Naive thymus-derived CD4-positive, alpha-beta T cell (primary cell): ENCODE measurements at places on chromosomes 12 and 14. TPM values are rescaled to one million over a fixed set of nuclear protein-coding genes. Genes with fewer than 3 reads are reported as not detected.

Gene CAPS2
- polyA plus RNA-seq = 4.4 TPM

Gene PRPF40B
- polyA plus RNA-seq = 4.2 TPM

Gene ANO6
- polyA plus RNA-seq = 23.7 TPM

Gene SLC10A1
- polyA plus RNA-seq = not detected

Gene MANSC4
- not detected for polyA plus RNA-seq

Gene MIPOL1
- not detected for polyA plus RNA-seq

Gene PPM1H
- not detected for polyA plus RNA-seq

Gene ALDH2
- polyA plus RNA-seq = 0.89 TPM

DNA sequence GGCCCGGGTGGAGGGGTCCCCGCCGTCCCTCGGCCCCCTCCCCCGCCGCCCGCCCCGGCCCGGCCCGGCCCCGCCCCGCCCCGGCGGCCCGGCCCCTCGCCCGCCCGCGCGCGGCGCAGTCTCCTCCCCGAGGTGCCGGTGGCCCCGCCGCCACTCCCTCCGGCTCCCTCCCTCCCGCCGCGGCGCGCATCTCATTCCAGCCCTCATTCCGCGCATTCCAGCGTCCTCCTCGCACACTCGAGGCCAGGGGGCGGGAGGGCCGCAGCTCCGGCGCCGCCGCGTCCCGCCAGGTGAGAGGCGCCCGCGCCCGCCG, at the start of gene TEAD4:
Gene TEAD4, plus strand, starts transcription at position 206 of the 313 bp plus-strand sequence.
- H3K27ac ChIP-seq = no peak within 1 kb of the TSS
- no peaks in the 10 kb centered on the region for H3K36me3 ChIP-seq
- no peak for DNase-seq
- H3K4me1 ChIP-seq = no peaks in the 10 kb centered on the region

GRCh38 chr12:63805704-63806672, 26.3 kb downstream of the RXYLT1 start:
- no peaks in the 10 kb centered on the region for H3K27me3 ChIP-seq
- no peaks in the 10 kb centered on the region for H3K4me1 ChIP-seq
- no peak overlapping the region for H3K27ac ChIP-seq
- H3K36me3 ChIP-seq = peaks cover 6% of the 10 kb centered on the region
- no peak for DNase-seq

- H3K36me3 ChIP-seq = no peaks in the 10 kb centered on the region
- DNase-seq = no peak
- H3K4me1 ChIP-seq = no peaks in the 10 kb centered on the region
- no peak overlapping the region for H3K4me3 ChIP-seq
- H3K27ac ChIP-seq = no peak overlapping the region
These were observed 15.8 kb downstream of the C12orf43 start for GRCh38 chr12:121000530-121000929.

GRCh38 chr12:118448341-118448740, 72.0 kb downstream of the SUDS3 start:
- no peak for DNase-seq
- H3K4me1 ChIP-seq = no peaks in the 10 kb centered on the region
- H3K27me3 ChIP-seq = no peaks in the 10 kb centered on the region
- no peaks in the 10 kb centered on the region for H3K36me3 ChIP-seq
- no peak overlapping the region for H3K4me3 ChIP-seq
- H3K27ac ChIP-seq = no peak overlapping the region

GRCh38 chr14:30855345-30856037, 18.9 kb upstream of the COCH start:
- H3K4me1 ChIP-seq = no peaks in the 10 kb centered on the region
- no peak for DNase-seq
- H3K27ac ChIP-seq = no peak overlapping the region
- no peak overlapping the region for H3K4me3 ChIP-seq
- H3K36me3 ChIP-seq = no peaks in the 10 kb centered on the region
- H3K27me3 ChIP-seq = no peaks in the 10 kb centered on the region

DNA sequence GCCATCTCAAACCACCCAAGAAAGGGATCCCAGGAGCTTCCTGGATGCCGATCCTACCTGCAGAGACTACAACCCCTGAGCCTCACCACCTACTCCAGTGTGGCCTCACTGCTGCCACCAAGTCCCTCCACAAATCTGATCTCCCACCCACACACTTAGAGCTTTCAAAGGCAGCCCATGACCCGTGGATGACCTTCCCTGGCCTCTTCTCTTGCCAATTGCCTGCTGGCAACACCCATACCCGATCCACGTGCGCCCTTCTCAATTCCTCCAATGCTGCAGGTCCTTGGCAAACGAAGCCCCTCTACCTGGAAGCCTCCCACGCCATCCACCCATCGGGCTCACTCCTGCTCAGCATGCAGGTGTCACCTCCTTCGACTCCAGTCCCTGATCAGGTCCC, 30.7 kb downstream of the HVCN1 start:
- no peak overlapping the region for H3K27ac ChIP-seq
- no peaks in the 10 kb centered on the region for H3K36me3 ChIP-seq
- H3K27me3 ChIP-seq = no peaks in the 10 kb centered on the region
- H3K4me3 ChIP-seq = no peak overlapping the region
- peaks cover 11% of the 10 kb centered on the region for H3K4me1 ChIP-seq
- DNase-seq = no peak

GRCh38 chr14:76881348-76881747, 55.1 kb downstream of the LRRC74A start:
- no peak overlapping the region for H3K4me3 ChIP-seq
- DNase-seq = no peak

GRCh38 chr14:36067428-36068187, 108.9 kb downstream of the PTCSC3 start:
- no peaks in the 10 kb centered on the region for H3K36me3 ChIP-seq
- no peak overlapping the region for H3K4me3 ChIP-seq
- no peaks in the 10 kb centered on the region for H3K27me3 ChIP-seq
- H3K27ac ChIP-seq = no peak overlapping the region
- no peaks in the 10 kb centered on the region for H3K4me1 ChIP-seq
